ENCODE measurements at places on chromosomes 7 and 10.

GRCh38 chr10:94200146-94200837, 162.4 kb downstream of the NOC3L start:
- no peak for DNase-seq

GRCh38 chr7:4610768-4611467, 71.2 kb upstream of the FOXK1 start:
- peak; percentile 84 for DNase-seq

GRCh38 chr10:114282526-114282925, 43.5 kb downstream of the VWA2 start:
- no peak for DNase-seq

DNA sequence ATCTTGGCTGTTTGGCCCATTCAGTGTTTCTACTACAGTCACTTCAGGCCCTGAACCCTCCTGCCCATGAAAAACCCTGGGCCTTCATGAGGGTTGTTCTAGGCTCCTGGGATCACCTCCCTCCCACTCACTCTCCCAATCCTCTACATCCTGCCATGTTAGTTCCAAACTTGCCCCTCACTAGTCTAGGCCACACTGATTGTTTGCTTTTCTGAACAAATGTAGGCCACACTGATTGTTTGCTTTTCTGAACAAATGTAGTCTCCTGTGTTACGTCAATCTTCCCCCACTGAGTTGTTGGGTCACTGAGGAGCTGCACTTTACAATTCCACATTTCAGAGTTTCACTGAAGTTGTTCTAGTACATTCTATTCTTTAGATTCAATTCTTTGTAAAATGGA, 5.3 kb upstream of the ALDH18A1 start:
- DNase-seq = peak; percentile 63

GRCh38 chr7:101562531-101563197, 66.4 kb downstream of the MYL10 start:
- no peak for DNase-seq

DNA sequence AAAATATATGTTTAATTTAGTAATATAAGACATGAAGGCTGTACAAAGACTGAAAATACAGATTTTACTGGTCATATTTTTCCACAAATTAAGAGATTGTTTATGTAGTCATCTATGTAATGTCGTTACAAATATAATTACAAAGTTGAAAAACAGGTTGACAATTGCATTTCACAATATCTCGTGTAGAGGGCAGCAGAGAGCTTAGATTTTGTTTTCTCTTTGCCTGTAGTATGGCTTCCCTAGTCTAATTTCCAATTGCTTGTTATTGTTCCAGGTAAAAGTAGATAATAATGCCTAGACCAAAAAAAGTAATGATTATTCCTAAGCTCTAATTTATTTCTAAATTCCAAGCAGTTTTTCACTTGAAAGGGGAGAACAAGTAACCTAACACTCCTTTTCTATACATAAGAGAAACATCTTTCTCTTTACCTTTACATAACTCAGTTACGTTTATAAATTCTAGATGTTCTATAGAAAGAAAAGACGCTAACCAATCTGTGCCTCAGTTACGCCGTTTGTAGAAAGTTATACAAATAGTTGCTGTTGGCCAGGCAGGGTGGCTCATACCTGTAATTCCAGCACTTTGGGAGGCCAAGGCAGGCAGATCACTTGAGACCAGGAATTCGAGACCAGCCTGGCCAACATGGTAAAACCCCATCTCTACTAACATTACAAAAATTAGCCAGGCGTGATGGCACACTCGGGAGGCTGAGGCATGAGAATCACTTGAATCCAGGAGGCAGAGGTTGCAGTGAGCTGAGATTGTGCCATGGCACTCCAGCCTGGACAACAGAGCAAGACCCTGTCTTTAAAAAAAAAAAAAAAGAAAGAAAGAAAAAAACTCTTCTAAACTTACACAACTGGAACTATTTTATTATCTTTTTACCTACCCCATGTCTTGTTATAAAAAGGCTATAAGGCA, 30.0 kb downstream of the NET1 start:
- peak; percentile 71 for DNase-seq

DNA sequence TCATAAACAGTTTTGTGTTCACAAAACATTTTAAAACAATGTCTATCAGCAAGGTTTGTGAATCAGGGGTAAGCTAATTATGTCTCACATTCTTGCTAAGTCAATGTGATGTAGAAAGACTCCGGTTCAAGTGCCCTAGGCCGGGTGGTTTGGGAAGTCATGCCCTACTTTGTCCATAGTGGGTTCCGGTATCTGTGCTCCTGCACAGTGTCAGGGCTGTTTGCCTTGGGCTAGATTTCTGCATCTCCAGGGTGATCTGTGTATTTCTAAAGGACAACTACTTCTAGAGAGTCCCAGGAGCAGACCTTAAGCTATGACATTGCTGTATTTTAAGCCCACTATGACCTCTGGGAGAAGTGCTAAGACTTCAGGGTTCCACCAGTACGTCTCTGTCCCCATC, 504.1 kb downstream of the PLXNA4 start:
- DNase-seq = no peak

DNA sequence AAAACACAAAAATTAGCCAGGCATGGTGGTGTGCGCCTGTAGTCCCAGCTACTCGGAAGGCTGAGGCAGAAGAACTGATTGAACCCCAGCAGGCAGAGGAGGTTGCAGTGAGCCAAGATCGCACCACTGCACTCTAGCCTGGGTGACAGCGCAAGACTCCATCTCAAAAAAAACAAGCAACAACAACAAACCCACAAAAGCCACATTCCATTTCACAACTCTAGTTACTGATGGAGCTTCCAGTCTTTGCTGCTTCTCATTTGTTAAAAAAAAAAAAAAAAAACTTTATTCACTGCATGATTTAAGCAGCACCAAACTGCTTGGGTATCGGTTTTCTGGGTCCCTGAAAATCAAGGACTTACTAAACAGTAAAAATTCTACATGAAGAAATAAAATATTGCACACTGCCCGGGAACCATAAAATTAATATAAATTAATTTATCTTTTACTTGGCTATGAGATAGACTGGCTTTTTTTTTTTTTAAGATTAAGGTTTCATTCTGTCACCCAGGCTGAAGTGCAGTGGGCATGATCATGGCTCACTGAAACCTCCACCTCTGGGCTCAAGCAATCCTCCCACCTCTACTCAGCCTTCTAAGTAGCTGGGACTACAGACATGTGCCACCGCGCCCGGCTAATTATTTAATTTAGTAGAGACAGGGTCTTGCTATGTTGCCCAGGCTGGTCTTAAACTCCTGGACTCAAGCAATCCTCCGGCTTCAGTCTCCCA, 42.0 kb downstream of the SRPK2 start:
- peak; percentile 42 for DNase-seq

- no peak for DNase-seq
Observed at GRCh38 chr10:12259988-12260387, 64.0 kb downstream of the CDC123 start.

DNA sequence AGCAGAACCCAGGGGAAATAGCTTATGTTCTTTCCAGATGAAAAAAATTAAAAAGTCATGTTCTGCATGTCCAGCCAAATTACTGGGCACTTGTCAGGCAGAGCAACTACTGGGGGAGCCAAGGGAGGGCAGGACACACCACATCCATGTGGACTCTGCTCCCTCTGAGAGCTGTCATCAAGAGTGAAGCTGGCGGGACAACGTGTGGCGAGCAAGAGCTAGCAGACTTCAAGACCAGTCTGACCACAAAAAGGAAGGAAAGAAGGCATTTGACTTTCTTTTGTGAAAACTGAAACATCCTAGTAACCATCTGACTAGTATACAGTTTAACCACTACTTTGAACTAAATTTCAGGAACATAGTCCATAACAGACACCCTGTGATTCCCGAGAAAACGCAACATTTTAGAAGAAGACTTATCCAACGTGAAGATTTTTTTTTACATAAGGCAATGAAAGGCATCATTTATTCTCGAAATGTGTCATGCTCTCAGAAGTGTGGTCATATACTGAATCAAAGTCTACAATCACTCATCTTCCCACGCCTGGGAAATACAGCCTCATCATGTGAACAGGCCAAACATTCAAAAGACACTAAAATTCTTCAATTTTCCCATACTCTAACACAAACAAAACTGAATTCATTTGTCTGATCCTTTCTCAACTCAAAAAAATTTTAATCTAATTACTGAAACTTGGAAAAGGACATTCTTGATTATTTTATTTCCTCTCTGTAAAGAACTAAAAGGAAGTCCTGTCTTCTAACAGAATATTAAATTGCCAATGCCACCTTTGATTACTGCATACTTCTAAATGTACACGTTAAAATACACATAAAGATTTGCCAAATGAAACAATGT, 15.5 kb downstream of the CYTH3 start:
- DNase-seq = peak; percentile 82

DNA sequence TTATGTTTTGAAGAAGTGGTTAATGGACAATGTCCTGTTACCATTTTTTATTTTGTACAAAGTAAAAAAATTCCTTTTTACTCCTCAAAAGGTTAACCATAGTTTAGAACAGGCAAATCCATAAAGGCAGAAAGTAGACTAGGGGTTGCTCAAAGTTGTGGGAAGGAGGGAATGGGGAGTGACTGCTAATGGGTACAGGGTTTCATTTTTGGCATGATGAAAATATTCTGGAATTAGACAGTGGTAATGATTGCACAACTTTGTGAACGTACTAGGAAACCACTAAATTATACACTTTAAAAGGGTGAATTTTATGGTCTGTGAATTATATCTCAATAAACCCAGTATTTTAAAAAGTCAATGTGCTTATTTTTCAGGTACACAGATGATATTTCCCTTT, 35.4 kb upstream of the CDK14 start:
- DNase-seq = peak; percentile 12

DNA sequence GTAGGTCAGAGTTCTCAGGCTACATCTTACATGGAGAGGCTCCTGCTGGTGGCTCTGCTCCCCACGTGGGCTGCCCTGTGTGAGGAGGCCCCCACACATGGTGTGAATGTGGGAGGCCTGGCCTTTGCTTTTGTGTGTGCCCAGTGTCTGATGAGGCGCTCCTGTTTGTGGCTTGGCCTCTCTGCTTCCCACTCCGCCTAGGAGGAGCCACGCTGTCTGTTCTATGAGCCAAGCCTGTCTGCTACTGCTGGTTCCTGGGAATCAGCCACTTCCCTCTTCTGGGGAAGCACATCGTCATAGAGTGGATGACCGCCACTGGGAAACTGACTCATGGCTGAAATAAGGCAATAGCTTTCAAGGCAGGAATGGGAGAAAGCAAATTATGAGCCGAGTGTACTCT, 87.1 kb downstream of the CYP26A1 start:
- DNase-seq = peak; percentile 71

- peak; percentile 73 for DNase-seq
Observed at GRCh38 chr10:87656431-87657072, 3.1 kb upstream of the PAPSS2 start.

DNA sequence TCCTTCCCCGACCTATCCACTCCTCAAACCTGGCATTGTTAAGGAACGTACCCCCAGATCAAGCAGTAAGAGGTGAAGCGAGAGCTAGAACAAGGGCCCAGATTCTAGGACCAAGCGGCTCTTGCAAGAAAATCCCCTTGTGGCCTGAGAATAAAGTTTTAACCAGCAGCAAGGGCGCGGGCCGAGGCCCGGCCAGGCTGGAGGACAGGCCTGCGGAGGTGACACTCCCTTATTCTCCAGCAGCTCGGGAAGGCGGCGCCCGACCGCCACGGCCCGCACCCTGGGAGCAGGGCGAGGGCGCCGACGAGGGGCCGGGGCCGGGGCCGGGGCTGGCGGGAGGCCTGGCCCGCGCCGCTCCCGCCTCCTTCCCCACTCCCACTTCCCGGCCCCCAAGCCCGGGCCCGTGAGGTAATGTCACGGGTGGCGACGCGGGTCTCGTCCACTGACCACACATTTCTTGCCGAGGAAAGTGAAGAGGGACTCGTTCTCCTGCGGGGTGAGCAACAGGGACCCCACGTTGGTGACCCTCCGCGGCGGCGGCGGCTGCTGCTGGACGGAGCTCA, 551 bp downstream of the WASL start:
- peak; percentile 47 for DNase-seq

GRCh38 chr10:24899571-24899970, 52.8 kb downstream of the PRTFDC1 start:
- DNase-seq = no peak

DNA sequence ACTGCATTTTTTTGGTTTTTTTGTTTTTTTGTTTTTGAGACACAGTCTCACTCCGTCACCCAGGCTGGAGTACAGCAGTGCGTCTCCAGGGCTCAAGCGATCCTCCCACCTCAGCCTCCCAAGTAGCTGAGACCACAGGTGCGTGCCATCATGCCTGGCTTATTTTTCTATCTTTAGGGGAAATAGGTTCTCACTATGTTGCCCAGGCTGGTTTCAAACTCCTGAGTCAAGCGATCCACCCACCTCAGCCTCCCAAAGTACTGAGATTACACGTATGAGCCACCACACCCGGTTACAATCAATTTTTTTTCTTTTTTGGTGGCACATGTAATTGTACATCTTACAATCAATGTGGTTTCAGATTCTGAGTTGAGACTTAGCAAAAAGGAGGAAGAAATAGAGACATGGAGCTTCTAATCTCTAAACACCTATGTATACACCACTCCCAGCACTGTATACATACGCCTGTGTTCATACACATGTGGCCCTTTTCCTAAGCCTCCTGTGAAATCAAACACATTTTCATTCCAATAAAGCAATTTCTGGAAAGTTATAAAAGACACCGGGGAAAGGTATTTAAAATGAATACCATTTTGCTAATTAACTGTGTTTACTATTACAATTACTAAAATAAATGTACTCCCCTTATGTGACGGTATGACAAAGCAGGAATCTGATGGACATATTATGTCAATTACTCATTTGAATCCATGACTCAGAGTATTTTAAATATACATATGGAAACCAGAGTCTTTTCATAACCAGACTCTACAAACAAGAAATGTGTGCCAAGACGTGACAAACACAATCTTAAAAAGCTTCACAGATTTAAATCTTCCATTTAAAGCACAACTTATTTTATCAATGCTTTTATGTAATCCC, 40.9 kb downstream of the SMURF1 start:
- DNase-seq = peak; percentile 67

DNA sequence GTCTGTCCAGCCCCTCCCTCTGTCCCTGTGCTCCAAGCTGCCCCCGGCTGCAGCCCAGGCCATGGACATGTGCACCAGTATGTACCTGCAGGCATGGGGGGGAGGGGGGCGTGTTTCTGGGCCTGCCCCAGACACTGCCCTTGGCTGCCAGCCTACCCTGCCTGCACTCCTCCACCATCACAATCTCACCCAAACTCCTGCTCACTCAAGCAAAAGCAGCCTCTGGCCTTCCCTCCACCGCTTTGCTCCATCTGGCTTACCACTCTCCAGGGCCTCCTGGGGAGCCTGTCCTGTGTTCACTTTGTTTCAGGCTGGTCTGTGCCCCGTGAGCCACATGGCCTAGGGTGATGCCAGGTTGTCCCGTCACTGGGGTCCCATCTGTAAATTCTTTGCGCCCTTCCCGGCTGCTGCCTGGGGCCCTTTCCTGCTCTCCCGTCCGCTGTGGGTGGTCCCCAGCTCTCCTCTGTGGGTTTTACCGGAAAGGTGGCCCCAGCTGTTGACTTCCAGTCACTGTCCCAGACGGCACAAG, 33.3 kb upstream of the PPIF start:
- no peak for DNase-seq
